ENCODE measurements at places on chromosomes 3 and 15. TPM values are rescaled to one million over a fixed set of nuclear protein-coding genes. Genes with fewer than 3 reads are reported as not detected.

OSTN gene
- not detected for total RNA-seq

DUOXA2 gene
- not detected for total RNA-seq

CILP gene
- total RNA-seq, result under 0.01 TPM

ARHGEF26 gene
- 23.9 TPM for total RNA-seq

GOLGA6D gene
- not detected for total RNA-seq

CACNA2D2 gene
- not detected for total RNA-seq

SLCO3A1 gene
- 5.5 TPM for total RNA-seq

CCR3 gene
- 0.33 TPM for total RNA-seq

NGLY1 gene
- 19.3 TPM for total RNA-seq

ATP13A5 gene
- not detected for total RNA-seq

GOLGA8S gene
- under 0.01 TPM for total RNA-seq

IMPG2 gene
- total RNA-seq, result 1.2 TPM

KBTBD8 gene
- total RNA-seq, result 2.4 TPM

ADCY5 gene
- 0.87 TPM for total RNA-seq

KCNMB2 gene
- total RNA-seq, result not detected

AGBL1 gene
- not detected for total RNA-seq

FSD2 gene
- total RNA-seq, result not detected

SNTN gene
- total RNA-seq, result not detected

CCDC51 gene
- 28.6 TPM for total RNA-seq

SMCO1 gene
- total RNA-seq, result not detected

ISL2 gene
- not detected for total RNA-seq

CNTN3 gene
- total RNA-seq, result 3.3 TPM

GATA2 gene
- 9.4 TPM for total RNA-seq

THAP10 gene
- 1.5 TPM for total RNA-seq

SCAMP2 gene
- 29.8 TPM for total RNA-seq
